Activated CD4-positive, alpha-beta T cell treated with anti-CD3 and anti-CD28 coated beads for 24 hours (primary cell): ENCODE measurements at places on chromosomes 11 and 22.

GRCh38 chr11:20066013-20066782 is 94.1 kb downstream of the DBX1 start:
- no peak for DNase-seq

GRCh38 chr11:121270001-121270678 is 22.4 kb upstream of the SC5D start:
- no peak for DNase-seq

DNA sequence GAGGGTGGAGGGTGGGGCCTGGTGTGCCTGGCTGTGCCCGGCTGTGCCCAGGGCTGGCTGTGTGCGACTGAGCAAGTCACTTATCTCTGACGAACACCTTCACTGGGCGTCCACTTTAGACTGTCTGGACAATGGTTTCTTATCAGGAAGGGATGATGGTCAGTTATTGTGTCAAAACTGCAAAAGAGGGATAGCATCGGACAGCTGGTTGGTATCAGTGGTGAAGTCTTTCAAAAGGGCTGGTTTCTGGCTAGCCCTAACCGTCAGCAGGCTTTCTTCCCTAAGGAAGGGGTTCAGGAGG is 4.1 kb upstream of the MGAT3 start:
- no peak for DNase-seq

- peak; percentile 71 for DNase-seq
These were observed 28.5 kb downstream of the GLB1L2 start for GRCh38 chr11:134360050-134360835.

DNA sequence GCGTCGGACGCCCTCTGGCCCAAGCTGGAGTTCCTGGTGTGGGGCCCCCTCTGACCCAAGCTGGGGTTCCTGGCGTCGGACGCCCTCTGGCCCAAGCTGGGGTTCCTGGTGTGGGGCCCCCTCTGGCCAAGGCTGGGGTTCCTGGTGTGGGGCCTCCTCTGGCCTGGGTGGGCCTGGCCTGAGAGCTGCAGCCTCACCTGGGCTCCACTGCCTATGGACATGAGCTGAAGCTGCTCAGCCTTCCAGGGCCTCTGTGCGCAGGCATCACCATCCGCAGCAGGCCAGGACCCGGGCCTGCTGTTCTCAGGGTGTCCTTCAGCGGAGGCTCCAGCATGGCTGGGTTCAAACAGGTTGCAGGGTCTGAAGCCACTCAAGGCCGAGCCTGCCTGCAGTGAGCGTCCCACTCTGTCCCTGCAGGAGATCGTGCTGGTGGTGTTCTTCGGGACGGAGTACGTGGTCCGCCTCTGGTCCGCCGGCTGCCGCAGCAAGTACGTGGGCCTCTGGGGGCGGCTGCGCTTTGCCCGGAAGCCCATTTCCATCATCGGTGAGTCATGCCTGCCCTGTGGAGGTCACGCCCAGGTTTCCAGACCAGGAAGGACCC is 125.5 kb downstream of the KCNQ1 start:
- no peak for DNase-seq

- no peak for DNase-seq
These were observed 68.0 kb downstream of the ZBTB44 start for GRCh38 chr11:130246738-130247137.

- no peak for DNase-seq
These were observed 10.0 kb downstream of the CDPF1 start for GRCh38 chr22:46240073-46240472.

DNA sequence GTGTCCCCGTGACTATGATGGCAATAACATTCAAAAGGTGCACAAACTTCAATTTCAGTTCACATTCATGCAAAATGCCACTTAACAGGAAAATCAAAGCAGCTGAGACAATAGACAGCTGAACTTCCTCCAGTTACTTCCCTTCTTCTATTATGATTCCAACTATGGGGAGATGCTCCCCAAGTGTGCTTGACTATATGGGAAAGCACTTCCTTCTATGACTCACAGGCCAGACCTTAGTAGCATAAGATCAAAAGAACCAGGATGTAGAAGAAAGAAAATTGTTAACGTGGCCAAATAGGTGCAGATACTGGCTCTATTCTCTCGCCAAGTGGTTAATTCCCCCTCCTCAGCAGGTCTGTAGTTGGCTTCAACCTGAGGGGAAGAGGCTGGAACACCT is 7.8 kb upstream of the FAT3 start:
- DNase-seq: no peak

GRCh38 chr22:24942301-24942700 is 4.2 kb downstream of the LHFPL7 start:
- no peak for DNase-seq

- no peak for DNase-seq
These were observed 118.8 kb downstream of the ABTB2 start for GRCh38 chr11:34238966-34239365.

DNA sequence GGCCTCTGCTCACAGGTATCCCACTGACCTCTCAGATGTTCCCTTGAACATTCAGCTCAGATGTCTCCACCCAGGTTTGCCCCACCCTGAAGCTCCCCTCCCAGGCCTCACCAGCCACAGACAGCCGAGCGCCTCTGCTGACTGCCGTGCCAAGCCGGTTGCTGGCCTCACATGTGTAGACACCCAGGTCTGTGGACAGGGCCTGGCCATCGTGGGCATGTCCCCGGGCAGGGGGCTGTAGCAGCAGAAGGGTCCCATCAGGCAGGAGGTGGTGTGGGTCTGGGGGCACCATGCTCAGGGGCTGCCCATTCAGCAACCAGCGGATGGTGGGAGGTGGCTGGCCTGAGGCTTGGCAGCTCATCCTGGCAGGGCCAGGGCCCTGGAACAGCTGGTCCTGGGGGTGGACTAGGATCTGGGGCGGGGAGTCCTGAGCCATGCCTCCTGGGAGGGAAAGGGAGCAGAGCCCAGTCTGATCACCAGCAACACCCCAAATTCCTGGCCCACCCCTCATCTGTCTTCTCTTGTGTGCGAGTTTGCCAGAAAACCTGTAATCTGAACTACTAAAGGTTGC is 759 bp downstream of the ROBO4 start:
- no peak for DNase-seq

GRCh38 chr11:24502425-24502824 is 5.6 kb downstream of the LUZP2 start:
- DNase-seq: no peak

- DNase-seq: no peak
These were observed 111.2 kb upstream of the FGF3 start for GRCh38 chr11:69930081-69931059.

DNA sequence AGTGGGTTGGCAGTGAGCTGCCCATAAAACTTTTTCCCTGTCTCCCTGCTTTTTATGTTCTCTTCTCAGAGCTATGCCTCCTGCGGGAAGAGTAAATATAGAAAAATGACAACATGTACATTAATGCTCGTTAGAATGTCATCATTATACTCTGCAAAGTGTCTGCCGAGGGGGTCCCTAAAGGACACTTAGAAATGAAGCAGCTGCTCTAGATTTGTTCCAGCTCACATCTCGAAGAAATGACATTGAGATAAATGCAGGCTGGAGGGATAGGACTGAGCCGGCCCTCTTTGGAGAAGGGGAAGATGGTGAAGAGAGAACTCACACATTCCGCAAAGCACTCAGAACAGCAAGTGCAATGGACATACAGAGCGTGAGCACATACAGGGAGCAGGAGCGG is 240.0 kb downstream of the NXPE2 start:
- no peak for DNase-seq

GRCh38 chr11:65290448-65291165 is 24.1 kb upstream of the CDC42EP2 start:
- DNase-seq: no peak

- DNase-seq: no peak
These were observed 1.0 kb downstream of the FUT4 start for GRCh38 chr11:94544646-94545263.

DNA sequence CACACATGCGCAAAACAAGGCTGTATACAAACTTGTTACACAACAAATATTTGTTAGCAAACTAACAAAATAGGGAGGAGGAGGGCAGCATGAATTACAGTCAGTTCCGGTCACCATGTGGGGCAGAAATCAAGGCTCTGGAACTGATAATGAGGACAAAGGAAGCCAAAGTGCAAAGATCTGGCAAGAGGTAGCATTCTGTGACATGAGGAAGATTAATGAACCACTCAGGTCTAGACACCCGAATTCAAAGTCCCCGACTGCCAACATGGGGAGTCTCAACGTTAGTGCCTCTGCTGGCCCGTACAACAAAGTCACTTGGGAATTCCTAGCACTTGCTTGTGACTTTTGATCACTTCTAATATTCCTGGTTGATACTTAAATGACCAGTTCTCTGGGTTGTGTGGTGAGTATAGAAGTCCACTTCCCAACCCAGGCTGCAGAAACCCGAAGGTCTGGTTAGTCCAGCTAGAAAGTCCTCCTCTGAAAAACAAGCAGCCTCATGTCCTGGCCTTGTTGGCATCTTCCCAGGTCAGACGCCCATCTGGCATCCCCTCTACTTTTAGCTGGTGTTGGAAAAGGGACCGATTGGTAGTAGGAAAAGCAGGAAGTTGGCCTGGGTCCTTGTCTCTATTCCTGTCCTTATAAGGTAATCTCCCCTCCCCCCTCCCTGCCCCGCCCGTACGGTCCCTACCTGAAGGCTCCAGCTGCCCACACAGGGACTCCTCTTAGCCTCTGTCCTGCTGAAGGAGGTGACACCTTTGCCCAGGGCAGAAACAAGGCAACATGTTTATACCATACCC is 1.6 kb downstream of the SUN2 start:
- no peak for DNase-seq

- no peak for DNase-seq
These were observed 342.7 kb downstream of the TENM4 start for GRCh38 chr11:79098146-79098545.

GRCh38 chr11:120835601-120836228 is 188.2 kb upstream of the TBCEL start:
- DNase-seq: no peak

- DNase-seq: no peak
These were observed 24.7 kb upstream of the PCF11 start for GRCh38 chr11:83132191-83132590.

- no peak for DNase-seq
These were observed 35.4 kb upstream of the CD44 start for GRCh38 chr11:35103366-35104208.

DNA sequence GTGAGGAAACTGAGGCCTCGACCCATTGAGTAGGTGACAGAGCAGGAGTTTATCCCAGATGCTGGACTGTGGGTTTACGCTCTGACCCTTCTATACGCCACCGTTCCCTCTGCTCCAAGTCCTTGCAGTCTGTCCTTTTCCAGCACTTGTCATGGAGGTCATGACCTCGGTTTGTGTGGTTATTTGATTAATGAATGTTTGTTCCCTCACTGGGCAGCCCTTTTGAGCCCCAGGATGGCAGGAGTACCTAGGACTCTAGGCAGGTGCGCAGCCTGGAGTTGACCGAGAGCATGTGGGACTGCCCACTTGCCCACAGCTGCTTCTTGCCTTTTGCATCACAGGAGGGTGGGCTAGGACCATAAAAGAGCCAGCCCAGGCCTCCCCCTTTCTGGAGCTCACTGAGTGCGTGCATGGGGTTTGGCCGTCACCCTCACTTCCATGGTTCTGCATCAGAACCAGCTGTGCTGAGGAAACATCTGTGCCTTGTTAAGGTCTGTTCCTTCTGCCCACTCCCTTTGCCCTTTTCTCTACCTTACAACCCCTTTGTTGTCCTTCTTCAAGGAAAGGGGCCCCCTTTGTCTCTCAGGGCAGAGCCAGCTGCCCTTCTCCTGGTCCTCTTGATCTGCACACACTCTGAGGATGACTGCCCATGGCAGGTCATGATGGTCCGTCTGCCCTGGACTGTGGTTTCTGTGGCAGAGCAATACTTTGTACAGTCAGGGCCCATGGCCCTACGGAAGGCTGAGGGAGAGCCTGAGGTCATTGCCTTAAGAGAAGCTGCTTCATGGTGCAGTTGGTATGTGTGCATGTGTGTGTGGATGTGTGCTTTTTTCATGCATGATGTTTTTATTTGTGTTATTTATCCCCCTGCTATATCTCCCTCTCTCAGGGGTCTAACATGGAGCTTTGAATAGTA is 38.2 kb downstream of the BMAL1 start:
- DNase-seq: no peak

GRCh38 chr22:37626144-37626543 is 13.3 kb upstream of the SH3BP1 start:
- DNase-seq: no peak

DNA sequence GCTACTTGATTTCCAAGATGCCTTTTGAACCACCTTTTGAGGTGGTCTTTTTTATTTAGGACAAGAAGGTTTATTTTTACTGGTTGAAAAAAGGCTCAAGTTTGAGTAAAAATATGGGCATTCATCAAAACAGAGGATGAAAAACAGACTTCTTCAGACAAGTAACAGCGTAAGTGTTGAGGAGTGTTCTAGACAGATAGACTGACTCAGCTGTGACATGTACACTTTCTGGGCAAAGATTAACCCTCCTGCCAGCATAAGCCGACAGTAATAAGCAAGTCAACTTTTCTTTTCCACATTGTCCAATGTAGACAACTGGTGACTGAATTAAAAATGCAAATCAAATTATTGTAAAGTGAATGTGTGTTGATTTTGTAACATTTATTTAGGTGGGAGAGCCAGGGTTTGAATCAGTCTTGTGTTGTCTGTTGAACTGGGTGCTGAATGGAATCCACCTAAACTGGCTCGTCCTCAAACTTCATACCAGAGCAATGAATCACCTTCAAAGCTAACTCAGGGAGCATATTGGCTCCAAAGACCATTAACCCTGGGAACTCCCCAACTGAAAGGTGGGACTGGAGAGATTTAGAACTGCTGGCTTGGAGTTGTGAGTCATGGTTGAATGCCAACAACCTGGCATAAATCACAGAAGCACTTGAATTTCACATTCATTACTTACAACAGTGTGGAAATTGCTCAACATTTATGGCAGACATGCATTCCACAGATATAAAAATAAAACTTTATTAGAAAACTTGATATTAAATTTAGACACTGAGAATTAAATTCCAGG is 377.0 kb downstream of the ETS1 start:
- DNase-seq: no peak

DNA sequence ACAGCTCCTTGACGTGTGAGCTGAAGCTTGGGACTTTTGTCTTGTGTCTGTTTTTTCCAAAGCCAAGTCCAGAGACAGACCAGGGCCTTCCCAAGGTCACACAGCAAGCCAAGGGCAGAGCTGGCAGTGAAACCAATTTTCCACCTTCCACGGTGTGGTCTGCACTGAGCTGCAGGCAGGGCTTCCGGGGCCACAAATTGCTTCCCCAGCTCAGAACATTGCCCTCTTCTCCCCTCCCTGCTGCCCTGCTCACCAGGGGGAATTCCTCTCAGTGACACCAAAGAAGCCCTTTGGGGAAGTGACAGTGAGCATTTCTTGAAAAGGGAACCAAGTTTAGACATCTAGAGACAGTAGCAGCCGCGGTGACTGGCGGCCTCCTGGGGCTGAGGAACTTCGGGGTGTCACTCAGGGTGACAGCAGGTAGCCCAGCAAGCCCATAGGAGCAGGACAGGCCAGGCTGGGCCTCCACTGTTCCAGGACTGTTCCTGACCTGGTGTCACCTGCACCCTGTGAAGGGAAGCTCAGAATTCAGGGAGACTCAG is 9.2 kb downstream of the FXYD2 start:
- peak; percentile 40 for DNase-seq

- DNase-seq: no peak
These were observed 6.8 kb downstream of the TOM1 start for GRCh38 chr22:35306350-35306967.

DNA sequence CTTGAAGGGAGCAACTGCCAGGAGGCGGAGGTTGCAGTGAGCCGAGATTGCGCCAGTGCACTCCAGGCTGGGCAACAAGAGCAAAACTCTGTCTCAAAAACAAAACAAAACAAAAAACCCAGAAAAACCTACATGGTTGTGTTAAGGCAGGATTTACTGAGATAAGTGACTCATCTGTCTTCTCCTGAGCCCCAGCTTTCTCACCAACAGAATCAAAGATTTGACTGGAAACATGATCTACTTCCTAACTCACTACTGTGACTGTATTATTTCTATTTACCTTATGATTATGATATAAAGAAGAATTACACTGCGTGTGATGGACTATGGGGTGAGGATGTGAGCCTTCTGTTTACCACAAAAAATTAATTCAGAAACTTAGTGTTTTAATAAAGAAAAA is 21.8 kb downstream of the FAM118B start:
- no peak for DNase-seq
